ENCODE measurements at places on chromosomes 11 and 22. TPM values are rescaled to one million over a fixed set of nuclear protein-coding genes. Genes with fewer than 3 reads are reported as not detected.

- DNase-seq: peak; percentile 33
- peaks cover under 1% of the 10 kb centered on the region for H3K27me3 ChIP-seq
- H3K4me3 ChIP-seq: peak overlapping the region; percentile 50
- H3K36me3 ChIP-seq: peaks cover 23% of the 10 kb centered on the region
- H3K27ac ChIP-seq: peak overlapping the region; percentile 88
- peaks cover 27% of the 10 kb centered on the region for H3K4me1 ChIP-seq
Measured at GRCh38 chr22:31346733-31347250, 646 bp upstream of the PATZ1 start.

- H3K27me3 ChIP-seq: no peaks in the 10 kb centered on the region
- no peaks in the 10 kb centered on the region for H3K36me3 ChIP-seq
- no peak overlapping the region for H3K4me3 ChIP-seq
- no peak for DNase-seq
- peaks cover 4% of the 10 kb centered on the region for H3K4me1 ChIP-seq
- H3K27ac ChIP-seq: no peak overlapping the region
Measured at GRCh38 chr11:27618281-27618915, 81.9 kb downstream of the BDNF start.

- peaks cover 41% of the 10 kb centered on the region for H3K36me3 ChIP-seq
- no peaks in the 10 kb centered on the region for H3K27me3 ChIP-seq
- no peak for DNase-seq
- no peak overlapping the region for H3K4me3 ChIP-seq
Measured at GRCh38 chr11:130128626-130129025, 31.0 kb upstream of the ST14 start.

DNA sequence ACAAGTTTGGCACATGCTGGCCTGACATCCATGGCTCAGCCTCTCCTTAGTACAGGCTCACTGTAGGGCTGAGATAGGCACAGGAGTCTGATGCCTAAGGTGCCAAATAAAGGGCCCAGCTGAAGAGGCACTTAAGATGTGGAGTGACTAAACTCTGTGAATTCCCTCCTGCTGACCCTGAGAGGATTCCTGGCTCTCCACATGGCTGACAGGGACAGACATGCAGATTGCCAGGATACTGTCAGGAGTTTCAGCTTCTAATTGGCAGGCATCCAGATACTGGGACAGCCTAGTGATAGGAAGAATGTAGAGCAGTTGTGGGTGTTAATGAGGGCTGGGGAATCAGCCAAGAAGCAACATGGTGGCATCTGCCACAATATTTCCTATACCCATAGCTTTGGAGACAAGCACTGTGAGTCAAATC lies 558.7 kb downstream of the INSC start:
- no peaks in the 10 kb centered on the region for H3K36me3 ChIP-seq
- no peaks in the 10 kb centered on the region for H3K4me1 ChIP-seq
- H3K27me3 ChIP-seq: no peaks in the 10 kb centered on the region
- no peak for DNase-seq
- H3K4me3 ChIP-seq: no peak overlapping the region

DNA sequence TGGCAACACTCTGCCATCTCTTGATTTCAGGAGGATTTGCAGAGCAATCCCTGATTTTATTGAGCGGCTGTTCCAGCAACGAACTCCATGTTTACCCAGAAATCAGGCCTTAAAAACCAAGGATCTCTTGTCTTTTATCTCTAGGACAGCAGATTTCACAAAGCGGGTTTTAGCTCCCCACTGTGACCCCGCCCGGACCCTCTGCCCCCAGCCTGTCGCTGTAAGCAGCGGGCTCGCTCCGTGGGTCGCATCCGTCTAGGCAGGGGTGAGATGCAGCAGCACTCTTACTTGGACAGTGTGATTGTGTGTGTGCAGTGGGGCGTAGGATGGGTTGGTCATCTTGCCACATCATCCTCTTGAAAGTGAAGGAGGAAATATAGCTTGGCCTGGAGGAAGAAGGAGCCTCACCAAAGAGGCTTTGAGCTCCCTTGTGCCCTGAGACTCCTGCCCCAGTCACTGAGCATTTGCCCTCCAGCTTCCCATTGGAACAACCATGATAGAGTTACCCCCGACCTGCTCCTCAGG lies 189.2 kb upstream of the TBCEL start:
- no peak for DNase-seq
- no peaks in the 10 kb centered on the region for H3K4me1 ChIP-seq
- no peaks in the 10 kb centered on the region for H3K36me3 ChIP-seq

DNA sequence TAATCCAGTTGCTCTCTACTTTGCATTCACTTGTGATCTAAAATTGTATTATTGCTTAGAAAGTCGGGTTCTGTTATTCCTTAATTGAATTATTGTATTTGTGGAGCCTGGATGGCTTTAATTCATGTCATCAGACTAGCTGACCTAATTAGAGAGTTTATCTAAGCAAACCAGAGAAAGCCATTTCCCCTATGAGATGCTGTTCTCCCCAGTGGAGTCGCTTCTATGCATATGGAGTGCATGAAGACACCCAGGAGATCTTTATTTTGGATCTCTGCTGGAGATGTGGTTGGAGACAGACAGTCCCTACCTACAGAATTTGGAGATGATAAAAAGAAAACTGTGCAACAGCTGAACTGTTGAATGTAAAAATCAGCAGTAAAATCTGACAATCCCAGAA lies 45.2 kb upstream of the MYO18B start:
- no peak overlapping the region for H3K27ac ChIP-seq
- H3K4me1 ChIP-seq: no peaks in the 10 kb centered on the region
- no peaks in the 10 kb centered on the region for H3K27me3 ChIP-seq
- H3K36me3 ChIP-seq: no peaks in the 10 kb centered on the region
- H3K4me3 ChIP-seq: no peak overlapping the region

- H3K27me3 ChIP-seq: no peaks in the 10 kb centered on the region
- no peak for DNase-seq
- 0 out of 2 replicates have a peak, but pooled peaks cover 1% of the 10 kb centered on the region for H3K36me3 ChIP-seq
- no peak overlapping the region for H3K4me3 ChIP-seq
- peaks cover 7% of the 10 kb centered on the region for H3K4me1 ChIP-seq
Measured at GRCh38 chr11:70082829-70083228, 4.7 kb downstream of the ANO1 start.

DNA sequence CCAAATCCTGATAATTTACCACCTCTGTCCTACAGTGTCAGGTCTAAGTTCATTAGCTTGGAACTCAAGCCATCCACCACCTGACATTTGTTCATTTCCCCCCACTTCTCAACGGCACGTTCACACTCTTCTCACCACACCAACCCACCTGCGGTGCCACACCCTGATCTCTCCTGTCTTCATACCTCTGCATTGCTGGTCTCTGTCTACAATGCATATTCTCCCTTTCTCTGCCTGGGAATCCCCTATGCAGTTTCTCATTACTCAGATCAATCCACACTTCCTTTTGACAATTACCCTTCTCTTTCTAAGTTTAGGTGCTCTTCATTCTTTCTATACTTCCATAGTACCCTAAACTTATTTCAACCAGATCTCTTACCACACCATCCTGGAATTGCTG lies 20.4 kb upstream of the EMSY start:
- H3K4me3 ChIP-seq: no peak overlapping the region
- H3K4me1 ChIP-seq: no peaks in the 10 kb centered on the region
- H3K27ac ChIP-seq: no peak overlapping the region
- H3K27me3 ChIP-seq: peaks cover 36% of the 10 kb centered on the region
- no peak for DNase-seq

DNA sequence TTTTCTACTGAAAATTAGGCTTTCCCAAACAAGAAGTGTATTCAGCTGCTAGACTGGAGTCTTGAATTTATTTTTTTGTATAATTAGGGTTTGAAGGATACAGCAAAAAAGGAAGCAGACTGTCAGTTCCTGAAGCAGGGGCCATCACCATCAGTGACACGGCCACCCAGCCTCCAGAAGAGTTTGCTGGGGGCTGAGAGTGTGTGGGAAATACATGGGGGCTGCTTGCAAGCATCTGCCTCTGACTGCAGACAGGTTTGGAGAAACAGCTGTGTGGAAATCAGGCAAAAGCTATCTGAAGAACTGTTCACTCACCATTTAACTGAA lies 23.0 kb downstream of the FZD4 start:
- H3K4me3 ChIP-seq: no peak overlapping the region
- H3K36me3 ChIP-seq: no peaks in the 10 kb centered on the region
- peaks cover 28% of the 10 kb centered on the region for H3K4me1 ChIP-seq
- DNase-seq: no peak

GRCh38 chr11:121090145-121090721 lies 10.8 kb upstream of the TECTA start:
- H3K27ac ChIP-seq: no peak overlapping the region
- H3K36me3 ChIP-seq: peaks cover 3% of the 10 kb centered on the region
- no peaks in the 10 kb centered on the region for H3K4me1 ChIP-seq
- DNase-seq: no peak

DNA sequence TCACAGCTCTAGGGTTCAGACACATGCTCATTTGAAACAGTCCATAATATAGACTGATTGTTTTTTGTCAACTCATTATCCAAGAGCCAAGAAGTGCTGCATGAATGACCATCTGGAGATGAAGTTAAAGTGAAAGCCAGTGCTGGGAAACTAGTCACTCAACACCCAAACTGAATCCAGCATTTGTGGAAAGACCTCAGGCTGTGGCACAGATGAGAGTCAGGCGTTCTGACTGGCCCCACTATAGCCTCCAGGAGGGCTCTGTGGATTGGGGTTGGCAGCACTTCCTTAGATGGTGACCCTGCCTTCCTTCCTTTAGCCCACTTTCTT lies 2.1 kb downstream of the FEZ1 start:
- DNase-seq: no peak
- no peak overlapping the region for H3K27ac ChIP-seq

DNA sequence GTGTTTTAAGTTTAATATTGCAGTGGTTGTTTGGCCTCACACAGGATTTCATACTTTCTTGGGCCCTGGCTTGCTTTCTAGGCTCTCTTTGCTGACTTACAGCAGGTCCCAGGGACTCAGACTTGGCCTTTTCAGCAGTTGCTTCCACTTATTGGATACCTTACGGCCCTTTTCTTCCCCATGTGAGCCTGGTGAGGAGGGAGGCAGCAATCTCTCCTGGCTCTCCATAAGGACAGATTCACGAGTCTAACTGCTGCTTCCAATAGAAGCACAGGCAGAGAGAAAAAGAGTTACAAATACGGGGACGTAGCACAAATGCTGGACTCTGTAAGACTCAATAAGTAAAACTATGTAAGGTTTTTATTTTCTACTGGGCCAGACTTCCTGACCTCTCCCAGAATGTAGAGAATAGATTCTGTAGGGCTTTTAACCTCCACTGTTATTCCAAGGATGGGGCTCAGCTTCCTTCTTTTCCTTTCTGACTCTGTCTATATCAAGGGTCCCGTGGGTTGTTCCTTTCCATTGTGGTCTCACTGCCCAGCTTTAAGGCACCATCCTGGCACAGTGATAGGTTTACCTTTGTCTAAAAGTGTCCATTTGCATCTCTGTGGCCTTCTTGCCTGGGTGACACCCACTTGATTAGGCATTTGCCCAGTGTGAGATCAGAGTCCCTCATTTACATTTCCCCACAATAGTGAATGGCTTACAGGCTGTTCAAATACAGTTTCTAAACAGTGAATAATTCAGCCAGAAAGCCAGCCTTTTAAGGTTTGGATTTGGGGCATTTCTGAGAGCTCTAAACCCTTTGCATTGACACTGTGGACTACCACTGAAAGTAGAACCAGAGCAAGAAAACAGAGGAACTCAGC lies 92.8 kb downstream of the RASSF10 start:
- H3K27ac ChIP-seq: no peak overlapping the region
- H3K36me3 ChIP-seq: no peaks in the 10 kb centered on the region
- DNase-seq: no peak
- peaks cover 49% of the 10 kb centered on the region for H3K27me3 ChIP-seq
- H3K4me1 ChIP-seq: no peaks in the 10 kb centered on the region
- H3K4me3 ChIP-seq: no peak overlapping the region

DGAT2 gene
- 2.2 TPM for total RNA-seq

SLCO2B1 gene
- not detected for total RNA-seq

TEX12 gene
- total RNA-seq: not detected

KCNJ1 gene
- total RNA-seq: not detected

FGF4 gene
- not detected for total RNA-seq
